Adrenal gland (tissue), 19 donors: ENCODE measurements at places on chromosomes 7 and 10.

- H3K27me3 ChIP-seq, result no peaks in the 10 kb centered on the region
- no peaks in the 10 kb centered on the region for H3K36me3 ChIP-seq
- no peak for DNase-seq
- no peak overlapping the region for H3K4me3 ChIP-seq
Observed at GRCh38 chr7:40874756-40875155, 740.0 kb downstream of the SUGCT start.

- no peak overlapping the region for H3K27ac ChIP-seq
- H3K27me3 ChIP-seq, result no peaks in the 10 kb centered on the region
- H3K4me3 ChIP-seq, result no peak overlapping the region
- DNase-seq, result no peak
Observed at GRCh38 chr7:39100270-39100669, 122.6 kb downstream of the POU6F2 start.

DNA sequence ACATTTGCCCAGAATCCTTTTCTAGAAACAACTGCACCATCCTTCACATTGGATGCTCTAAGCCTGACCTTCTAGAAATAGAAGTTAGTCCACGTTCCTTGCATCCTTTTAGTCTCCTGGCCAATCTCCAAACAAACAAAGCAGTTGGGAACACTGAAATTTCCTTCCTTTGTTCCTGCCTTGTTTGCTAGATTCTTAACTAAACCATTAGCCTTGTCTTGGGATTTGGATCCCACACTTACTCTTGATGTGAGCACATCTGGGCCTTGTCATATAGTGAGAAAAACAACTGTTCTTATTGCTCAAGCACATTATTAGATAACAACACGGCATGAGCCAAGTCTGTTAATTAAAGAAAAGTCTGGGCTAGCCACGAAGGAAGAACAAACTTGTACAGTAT, 319.3 kb upstream of the GHITM start:
- no peaks in the 10 kb centered on the region for H3K27me3 ChIP-seq
- H3K36me3 ChIP-seq, result no peaks in the 10 kb centered on the region
- no peaks in the 10 kb centered on the region for H3K4me1 ChIP-seq
- no peak for DNase-seq
- H3K4me3 ChIP-seq, result no peak overlapping the region

DNA sequence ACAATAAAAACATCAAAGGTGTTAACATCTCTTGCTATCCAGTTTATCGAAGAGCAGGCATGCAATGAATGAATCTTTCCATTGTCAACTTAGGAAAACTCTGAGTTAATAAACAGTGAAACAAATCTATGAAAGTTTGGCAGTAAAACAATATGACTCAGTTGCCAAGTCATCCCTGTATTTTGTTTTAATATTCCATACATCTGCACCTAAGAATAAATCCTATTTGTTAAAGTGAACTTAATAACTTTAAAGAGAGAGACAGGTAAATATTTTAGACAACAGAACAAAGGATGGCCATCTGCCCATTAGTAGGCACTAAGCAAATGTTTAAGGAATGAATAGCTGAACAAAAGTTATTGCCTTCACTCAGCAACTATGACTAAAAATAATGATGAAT, 700.5 kb upstream of the CELF2 start:
- H3K27ac ChIP-seq, result no peak overlapping the region
- DNase-seq, result no peak
- no peaks in the 10 kb centered on the region for H3K27me3 ChIP-seq
- no peaks in the 10 kb centered on the region for H3K4me1 ChIP-seq
- H3K36me3 ChIP-seq, result no peaks in the 10 kb centered on the region
- no peak overlapping the region for H3K4me3 ChIP-seq

DNA sequence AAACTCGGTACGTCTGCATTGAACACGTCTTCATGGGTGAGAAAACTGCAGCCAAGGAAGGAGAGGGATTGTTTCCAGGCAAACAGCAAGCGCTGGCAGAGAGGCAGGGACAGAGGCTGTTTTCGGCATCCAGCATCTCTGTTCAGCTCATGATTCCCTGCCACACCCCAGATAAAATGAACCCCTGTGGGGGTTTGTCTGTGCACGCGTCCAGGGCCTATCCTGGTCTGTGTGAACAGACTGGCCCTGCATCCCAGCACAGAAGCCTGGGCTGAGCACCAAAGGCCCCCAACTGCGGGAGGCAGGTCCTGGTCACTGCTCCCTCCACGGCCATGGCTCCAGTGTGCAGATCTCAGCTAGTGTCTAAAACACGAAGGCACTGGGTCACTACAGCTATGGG, 83.3 kb upstream of the FAM20C start:
- no peaks in the 10 kb centered on the region for H3K36me3 ChIP-seq
- H3K4me3 ChIP-seq, result no peak overlapping the region
- DNase-seq, result no peak
- H3K4me1 ChIP-seq, result no peaks in the 10 kb centered on the region
- H3K27ac ChIP-seq, result no peak overlapping the region

GRCh38 chr7:28136885-28137284, 43.7 kb downstream of the JAZF1 start:
- peaks cover 34% of the 10 kb centered on the region for H3K4me1 ChIP-seq
- H3K4me3 ChIP-seq, result no peak overlapping the region
- no peaks in the 10 kb centered on the region for H3K36me3 ChIP-seq
- no peaks in the 10 kb centered on the region for H3K27me3 ChIP-seq
- peak overlapping the region; percentile 18 for H3K27ac ChIP-seq

GRCh38 chr7:12703881-12704280, 16.4 kb downstream of the ARL4A start:
- no peaks in the 10 kb centered on the region for H3K27me3 ChIP-seq
- H3K4me3 ChIP-seq, result no peak overlapping the region
- DNase-seq, result no peak
- H3K27ac ChIP-seq, result no peak overlapping the region

- H3K27ac ChIP-seq, result no peak overlapping the region
- no peaks in the 10 kb centered on the region for H3K4me1 ChIP-seq
- no peak overlapping the region for H3K4me3 ChIP-seq
- no peaks in the 10 kb centered on the region for H3K27me3 ChIP-seq
- H3K36me3 ChIP-seq, result no peaks in the 10 kb centered on the region
- no peak for DNase-seq
Observed at GRCh38 chr7:68216051-68216450, 1219.4 kb downstream of the TYW1 start.

DNA sequence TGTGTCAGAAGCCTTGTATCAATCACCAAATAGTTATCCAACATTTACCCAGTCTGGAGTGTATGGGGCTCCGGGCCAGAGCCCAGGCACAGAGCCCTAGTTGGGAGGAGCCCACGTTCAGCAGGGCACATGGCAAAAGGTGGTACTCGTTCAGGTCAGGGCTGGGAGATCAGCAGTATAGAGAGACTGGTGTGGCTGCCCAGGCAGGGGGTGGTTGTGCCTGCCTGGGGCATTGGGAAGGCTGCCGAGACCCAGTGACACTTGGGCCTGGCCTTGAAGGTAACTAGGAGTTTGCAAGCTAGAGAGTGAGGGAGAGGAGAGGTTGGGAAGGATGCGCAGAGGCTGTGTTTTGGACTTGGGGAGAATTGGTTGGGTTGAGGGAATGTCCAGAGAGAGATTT, 48.9 kb upstream of the IGFBP3 start:
- H3K27me3 ChIP-seq, result no peaks in the 10 kb centered on the region
- H3K27ac ChIP-seq, result no peak overlapping the region

- no peaks in the 10 kb centered on the region for H3K36me3 ChIP-seq
- no peak overlapping the region for H3K27ac ChIP-seq
- H3K4me1 ChIP-seq, result no peaks in the 10 kb centered on the region
- no peak for DNase-seq
Observed at GRCh38 chr7:12357508-12357907, 46.2 kb downstream of the VWDE start.

DNA sequence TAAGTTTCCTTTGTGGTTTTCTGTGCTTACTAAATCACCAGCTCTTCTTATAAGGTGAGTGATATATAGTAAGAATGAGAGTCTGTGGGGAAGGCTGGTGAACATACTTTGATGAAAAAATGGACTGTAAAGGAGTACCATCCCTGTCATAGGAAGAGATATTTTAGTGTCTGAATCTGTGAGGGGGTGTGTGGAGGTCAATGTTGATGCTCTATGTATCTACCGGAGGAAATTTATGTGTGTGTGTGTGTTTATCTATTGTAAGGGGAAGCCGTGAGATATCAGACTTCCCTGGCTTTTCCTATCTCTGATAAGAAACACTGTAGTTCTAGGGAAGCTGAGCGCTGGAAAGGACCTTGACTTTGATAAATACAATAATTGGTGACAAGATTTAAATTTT, 179.0 kb downstream of the PCDH15 start:
- no peak for DNase-seq
- no peaks in the 10 kb centered on the region for H3K27me3 ChIP-seq
- H3K4me3 ChIP-seq, result no peak overlapping the region
- H3K27ac ChIP-seq, result no peak overlapping the region
- H3K36me3 ChIP-seq, result no peaks in the 10 kb centered on the region

- H3K27ac ChIP-seq, result no peak overlapping the region
- no peaks in the 10 kb centered on the region for H3K36me3 ChIP-seq
- H3K27me3 ChIP-seq, result no peaks in the 10 kb centered on the region
Observed at GRCh38 chr10:1540144-1540543, 197.2 kb downstream of the ADARB2 start.

DNA sequence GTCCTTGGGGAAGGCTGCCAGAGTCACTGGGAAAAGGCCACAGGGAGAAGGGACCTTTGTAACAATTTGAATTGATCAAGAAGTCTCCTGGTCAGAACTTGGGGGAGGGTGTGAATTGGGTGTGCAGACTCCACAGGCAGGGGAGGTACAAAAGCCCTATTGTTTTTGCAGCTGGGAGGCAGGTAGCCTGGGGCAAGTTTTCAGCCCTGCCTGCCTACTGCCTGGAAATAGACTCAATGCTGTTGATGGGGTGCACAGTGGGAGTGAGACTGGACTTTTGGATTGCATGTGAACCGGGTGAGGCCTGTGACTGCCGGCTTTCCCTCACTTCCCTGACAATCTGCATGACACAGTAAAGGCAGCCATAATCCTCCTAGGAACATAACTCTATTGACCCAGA, 947.0 kb downstream of the REEP3 start:
- no peak for DNase-seq
- H3K27me3 ChIP-seq, result no peaks in the 10 kb centered on the region
- H3K4me3 ChIP-seq, result no peak overlapping the region
- H3K36me3 ChIP-seq, result no peaks in the 10 kb centered on the region
- H3K4me1 ChIP-seq, result no peaks in the 10 kb centered on the region

- no peaks in the 10 kb centered on the region for H3K4me1 ChIP-seq
- H3K27ac ChIP-seq, result no peak overlapping the region
- H3K4me3 ChIP-seq, result no peak overlapping the region
Observed at GRCh38 chr7:65924193-65924592, 51.3 kb downstream of the VKORC1L1 start.

- H3K4me3 ChIP-seq, result no peak overlapping the region
- H3K4me1 ChIP-seq, result no peaks in the 10 kb centered on the region
- no peak overlapping the region for H3K27ac ChIP-seq
- peak; percentile 10 for DNase-seq
Observed at GRCh38 chr7:37285706-37286453, 162.8 kb downstream of the ELMO1 start.

DNA sequence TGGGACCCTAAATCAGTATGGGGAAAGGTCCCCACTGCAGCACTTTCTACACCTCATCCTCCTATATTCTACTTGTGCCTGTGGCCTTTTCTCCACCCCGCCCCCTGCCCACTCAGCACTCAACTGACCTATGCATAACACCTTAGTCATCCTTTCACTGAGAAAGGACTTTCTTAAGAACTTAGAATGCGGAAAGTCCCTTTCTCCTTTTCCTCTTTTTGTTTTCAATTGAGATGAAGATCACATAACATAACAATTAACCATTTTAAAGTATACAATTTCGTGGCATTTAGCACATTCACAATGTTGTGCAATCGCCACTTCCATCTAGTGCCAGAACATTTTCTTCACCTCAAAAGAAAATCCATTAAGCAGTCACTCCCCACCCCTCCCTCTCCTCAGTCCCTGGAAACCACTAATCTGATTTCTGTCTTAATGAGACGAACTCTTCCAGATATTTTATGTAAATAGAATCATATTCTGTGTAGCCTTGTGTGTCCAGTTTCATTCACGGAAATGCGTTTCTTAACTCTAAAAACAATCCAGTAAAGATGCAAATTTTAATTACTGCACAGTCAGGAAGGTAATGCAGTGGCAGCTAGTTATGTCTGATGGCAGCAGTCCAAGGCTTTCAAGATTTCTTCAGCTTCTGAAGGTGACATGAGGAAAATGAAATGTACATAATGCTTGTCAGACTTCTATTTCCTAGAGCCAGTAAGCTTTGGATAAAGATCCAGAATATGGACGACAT, 41.7 kb downstream of the FAS start:
- no peaks in the 10 kb centered on the region for H3K36me3 ChIP-seq
- H3K4me3 ChIP-seq, result no peak overlapping the region
- peaks cover 10% of the 10 kb centered on the region for H3K4me1 ChIP-seq
- H3K27ac ChIP-seq, result no peak overlapping the region
- DNase-seq, result no peak

DNA sequence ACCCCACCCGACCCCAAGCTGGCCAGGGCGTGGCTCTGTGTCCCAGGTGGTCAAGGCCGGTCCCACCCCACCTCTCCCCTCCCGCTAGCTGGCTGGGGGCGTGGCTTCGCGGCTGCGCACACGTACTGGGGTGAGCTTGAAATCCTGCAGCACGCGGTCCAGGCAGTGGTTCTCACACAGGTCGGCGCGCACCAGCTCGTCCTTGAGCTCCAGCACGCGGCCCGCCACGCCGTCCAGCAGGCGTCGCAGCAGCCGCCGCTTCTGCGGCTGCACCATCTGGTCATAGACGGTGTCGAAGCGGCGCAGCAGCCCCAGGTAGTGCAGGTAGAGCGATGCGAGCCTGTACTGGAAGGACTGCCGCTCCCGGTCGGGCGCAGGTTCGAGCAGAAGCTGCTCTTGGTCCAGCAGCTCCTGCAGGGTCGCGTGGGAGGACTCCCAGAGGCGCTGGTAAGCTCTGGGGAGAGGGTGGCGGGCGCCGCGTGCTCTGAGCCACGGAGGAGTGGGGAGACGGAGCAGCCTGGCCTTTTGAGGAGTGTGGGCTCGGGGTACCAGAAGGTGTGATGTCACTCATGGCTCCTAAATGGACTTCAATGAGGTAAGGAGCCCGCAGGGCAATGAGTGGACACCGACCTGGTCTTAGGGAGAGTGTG, 5.8 kb downstream of the H2BK1 start:
- no peak overlapping the region for H3K4me3 ChIP-seq
- H3K4me1 ChIP-seq, result no peaks in the 10 kb centered on the region
- H3K36me3 ChIP-seq, result no peaks in the 10 kb centered on the region
- H3K27ac ChIP-seq, result no peak overlapping the region

- H3K27me3 ChIP-seq, result no peaks in the 10 kb centered on the region
- H3K27ac ChIP-seq, result no peak overlapping the region
- no peak overlapping the region for H3K4me3 ChIP-seq
- no peaks in the 10 kb centered on the region for H3K4me1 ChIP-seq
Observed at GRCh38 chr7:34530259-34530658, 127.8 kb upstream of the NPSR1 start.
